Cerebellar nuclear complex (tissue), 1 donor: ENCODE measurements at places on chromosomes 4 and X.

- no peak for DNase-seq
Observed at GRCh38 chrX:85808217-85808616, 239.1 kb downstream of the CHM start.

GRCh38 chr4:86497131-86497530 is 97.0 kb upstream of the PTPN13 start:
- DNase-seq, result no peak

- DNase-seq, result no peak
Observed at GRCh38 chrX:150544222-150544787, 24.1 kb upstream of the MTM1 start.

DNA sequence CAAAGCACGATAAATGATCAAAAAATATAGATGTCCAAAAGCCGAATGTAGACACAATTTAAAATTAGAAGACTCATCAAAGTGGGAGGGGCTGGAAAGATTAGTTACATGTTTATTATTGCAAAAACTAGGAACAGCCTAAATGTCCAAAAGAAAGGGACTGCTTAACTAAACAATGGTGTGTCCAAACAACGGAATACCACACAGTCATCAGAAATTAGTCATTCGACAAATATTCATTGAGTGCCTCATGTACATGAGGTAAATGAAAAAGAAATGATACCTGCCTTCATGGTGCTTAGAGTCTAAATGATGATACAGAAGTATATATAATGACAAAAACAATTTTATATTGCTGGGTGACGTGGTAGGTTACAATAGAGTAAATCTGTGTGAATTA is 139.7 kb downstream of the MAML3 start:
- DNase-seq, result no peak

- no peak for DNase-seq
Observed at GRCh38 chr4:5963611-5964010, 54.6 kb downstream of the C4orf50 start.

- no peak for DNase-seq
Observed at GRCh38 chr4:41982716-41983115, 1.2 kb downstream of the DCAF4L1 start.
